Karpas-422 (cell line): ENCODE measurements at places on chromosomes 3 and 15. TPM values are rescaled to one million over a fixed set of nuclear protein-coding genes. Genes with fewer than 3 reads are reported as not detected.
A peak's percentile ranks its signal among the peaks of the same experiment; 100 is the strongest.

DNA sequence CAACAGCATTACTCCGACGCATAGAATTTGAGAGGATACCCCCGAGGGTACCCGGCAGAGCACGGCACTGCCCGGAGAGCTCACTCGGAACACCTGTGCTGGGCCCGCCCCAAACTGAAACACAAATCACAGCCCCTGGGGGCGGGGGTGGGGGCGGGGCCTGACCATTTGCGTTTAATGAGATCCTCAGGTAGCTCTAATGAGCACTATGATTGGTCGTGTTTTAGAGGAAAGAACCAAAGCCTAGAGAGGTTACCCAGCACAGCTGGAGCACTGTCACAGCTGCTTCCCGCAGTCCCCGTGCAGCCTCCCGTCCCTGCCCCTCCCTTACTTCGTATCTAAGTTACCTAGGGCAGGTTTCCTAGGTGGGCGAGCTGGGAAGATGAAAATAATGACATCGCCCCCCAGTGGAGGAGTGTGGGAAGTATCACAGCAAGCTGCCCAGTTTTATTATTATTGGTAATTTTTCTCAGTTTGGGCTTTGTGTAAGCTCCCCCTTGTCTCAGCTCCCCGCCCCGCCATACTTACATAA, 187.1 kb downstream of the PDE8A start:
- DNase-seq: peak; percentile 63

HESX1 gene
- total RNA-seq: 1.0 and 3.4 TPM in 2 replicates

GRCh38 chr3:113151461-113152031, 59.8 kb upstream of the BOC start:
- DNase-seq: no peak

CATSPER2 gene
- total RNA-seq: 5.1 and 6.0 TPM in 2 replicates

PLSCR2 gene
- 1.0 TPM in 1 of 2 replicates, not detected in the other for total RNA-seq

ACKR2 gene
- 0.43 and 1.9 TPM in 2 replicates for total RNA-seq

ETV5 gene
- 85.1 and 111 TPM in 2 replicates for total RNA-seq

P2RY13 gene
- total RNA-seq: 0.40 and 0.97 TPM in 2 replicates

REC114 gene
- not detected in 2 replicates for total RNA-seq

CYP1A2 gene
- total RNA-seq: not detected in 2 replicates

DNA sequence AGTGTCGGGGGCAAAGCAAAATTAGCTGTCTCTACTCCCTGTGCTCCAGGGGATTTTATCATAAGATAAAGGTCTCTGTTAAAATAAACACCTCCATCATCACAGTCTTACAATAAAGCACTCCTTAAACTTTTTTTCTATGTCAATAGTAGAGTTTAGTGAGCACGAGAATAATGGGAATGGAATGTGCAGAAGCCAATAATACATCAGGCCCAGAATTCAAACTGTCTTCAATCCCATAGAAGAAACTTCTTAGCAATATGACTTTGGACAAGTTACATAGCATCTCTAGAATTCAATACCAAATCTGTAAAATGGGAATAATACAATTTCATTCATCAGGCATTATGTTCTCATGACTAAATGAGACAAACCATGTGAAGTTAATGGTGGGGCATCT, 49.0 kb upstream of the EPHA3 start:
- DNase-seq: no peak

DNA sequence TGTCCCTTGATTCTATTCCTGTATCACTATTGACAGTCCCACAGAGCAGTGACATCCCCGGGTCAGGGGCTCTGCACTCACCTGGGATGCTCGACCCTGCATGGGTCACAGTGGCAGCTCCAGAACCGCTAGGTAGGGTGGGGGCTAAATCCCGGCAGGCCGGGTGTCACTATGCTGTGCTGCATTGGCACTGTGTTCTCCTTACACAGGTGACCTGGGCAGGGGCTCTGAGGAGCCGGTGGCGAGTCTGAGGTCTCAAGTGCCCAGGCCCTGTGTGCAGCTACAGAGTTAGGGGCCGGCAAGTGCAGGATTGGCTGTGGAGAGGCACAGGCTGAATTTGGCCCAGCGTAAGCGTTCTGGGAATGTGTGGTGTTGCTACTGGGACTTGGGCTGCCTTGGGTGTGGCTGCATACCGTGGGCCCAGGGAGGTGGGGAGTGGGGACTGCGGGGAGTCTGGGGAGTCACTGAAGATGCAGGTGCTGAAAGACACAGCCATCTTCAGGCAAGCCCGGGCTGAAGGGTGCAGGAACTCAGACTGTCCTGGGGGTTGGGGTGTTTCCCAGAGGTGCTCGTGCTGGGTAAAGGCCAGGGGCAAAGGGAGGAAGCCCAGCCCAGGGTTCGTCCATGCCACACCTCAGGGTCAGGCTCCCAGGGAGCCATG, 102.6 kb upstream of the PRR20G start:
- DNase-seq: no peak

DNA sequence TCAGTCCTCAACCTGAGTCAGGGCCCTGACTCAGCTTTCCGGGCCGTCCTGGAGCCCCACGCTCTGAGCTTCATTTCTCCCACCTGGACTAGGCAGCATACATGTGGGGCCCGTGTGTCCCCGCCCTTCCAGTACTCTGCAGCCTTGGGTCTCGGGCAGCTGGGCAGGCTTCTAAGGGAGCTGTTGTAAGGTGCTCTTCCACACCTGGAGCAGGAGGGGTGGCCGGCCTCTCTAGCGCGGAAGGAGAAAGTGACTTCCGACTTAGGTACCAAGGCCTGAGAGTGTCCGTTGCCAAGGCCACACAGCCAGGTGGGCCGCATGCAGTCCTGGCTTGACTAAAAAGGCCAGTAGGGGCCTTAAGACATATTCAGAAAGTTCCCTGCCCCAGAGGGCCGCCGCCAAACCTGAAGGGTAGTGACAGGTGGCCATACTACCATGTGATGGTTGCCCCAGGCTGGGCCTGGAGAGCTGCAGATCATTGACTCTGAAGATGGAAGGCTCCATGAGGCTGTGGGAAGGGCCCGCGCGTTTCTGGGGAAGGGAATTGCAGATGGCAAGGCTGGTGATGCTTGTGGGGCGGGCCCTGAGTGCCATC, 9.4 kb upstream of the SEMA3B start:
- no peak for DNase-seq

DNA sequence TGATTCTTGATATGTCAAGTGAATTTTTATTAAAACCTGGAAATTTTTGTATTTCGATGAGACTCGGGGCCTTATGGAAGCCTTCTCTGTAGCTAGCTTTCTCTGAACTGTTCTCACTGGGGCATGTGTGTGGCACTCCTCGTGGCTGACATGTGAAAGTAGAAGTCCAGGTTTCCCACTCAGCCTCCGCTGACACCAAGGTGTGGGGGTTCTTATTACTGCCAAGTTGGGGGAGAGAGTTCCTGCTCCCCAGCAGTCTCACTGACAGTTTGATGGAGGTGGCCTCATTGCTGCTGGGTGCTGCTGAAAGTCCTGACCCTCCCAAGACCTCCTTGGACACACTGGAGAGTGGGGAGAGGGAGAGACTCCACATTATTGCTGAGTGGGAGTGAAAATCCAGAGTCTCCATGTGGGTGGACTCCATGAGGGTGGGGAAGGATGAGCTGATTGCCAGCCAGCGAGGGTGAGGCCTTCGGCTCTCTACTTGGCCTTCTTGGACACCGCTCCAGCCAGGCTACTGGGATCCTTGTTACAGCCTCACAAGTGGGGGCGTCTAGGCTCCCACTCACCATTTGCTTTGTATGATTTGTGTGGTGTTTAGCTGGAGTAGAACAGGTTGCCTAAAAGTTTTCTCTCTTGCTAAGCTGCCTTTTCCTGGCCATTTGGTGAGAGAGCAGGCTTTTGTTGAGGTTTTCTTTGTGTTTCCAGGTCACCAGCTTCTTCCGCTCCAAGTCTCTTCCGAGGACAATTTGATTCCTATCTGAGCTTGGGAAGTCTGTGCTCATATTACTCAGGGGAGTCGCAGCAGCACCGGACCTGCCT, 64.1 kb downstream of the LSM3 start:
- no peak for DNase-seq

DNA sequence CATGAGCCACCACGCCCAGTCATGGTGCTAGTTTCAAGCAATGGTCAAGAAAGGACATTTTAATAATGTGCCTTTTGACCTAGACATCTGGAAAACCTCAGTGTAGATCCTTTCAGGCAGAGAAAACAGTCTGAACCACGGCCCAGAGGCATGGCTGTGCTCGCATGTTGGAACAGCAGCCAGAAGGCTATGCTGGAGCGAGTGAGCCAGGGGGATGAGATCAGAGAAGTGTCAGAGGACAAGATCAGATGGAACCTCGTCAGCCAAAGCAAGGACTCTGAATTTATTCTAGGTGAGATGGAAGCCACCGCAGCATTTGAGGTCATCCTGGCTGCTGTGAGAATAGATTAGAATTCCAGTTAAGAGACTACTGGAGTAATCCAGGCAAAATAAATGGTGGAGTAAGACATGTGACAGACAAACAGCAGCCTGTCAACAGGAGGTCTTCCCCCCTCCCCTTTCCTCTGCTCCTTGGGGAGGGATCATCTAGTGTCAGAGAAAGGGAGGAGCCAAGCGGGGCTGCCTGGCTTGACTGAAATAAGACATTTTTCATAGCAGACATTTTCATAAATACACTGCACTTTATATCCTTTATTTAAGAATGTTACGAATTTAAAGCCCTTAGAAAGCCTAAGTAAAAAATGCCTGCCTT, 40.4 kb upstream of the ACKR4 start:
- no peak for DNase-seq

DNA sequence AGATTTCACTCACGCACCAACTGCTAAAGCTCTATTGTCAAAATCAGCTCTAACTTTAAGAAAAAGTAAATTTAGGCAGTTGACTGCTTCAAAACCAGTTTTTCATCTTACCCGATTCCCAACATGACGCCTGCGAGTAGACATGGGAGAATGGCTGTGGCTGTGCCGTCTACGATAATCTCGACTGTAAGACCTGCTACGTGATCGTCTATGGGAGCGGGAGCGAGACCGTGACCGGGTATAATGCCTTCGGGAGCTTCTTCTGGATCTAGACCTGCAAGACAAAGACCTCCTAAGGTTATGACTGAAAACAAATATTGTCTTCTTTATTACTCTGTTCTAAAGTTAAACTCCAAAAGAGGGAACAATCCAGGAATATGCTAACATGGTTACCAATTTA, 12.5 kb downstream of the TRA2B start:
- no peak for DNase-seq

- no peak for DNase-seq
Measured at GRCh38 chr3:10189557-10190354, 25.0 kb downstream of the IRAK2 start.

- no peak for DNase-seq
Measured at GRCh38 chr15:52050416-52050815, 31.4 kb downstream of the MAPK6 start.

MAN2A2 gene
- 27.4 and 60.8 TPM in 2 replicates for total RNA-seq

GRCh38 chr3:131846296-131846924, 188.4 kb downstream of the CPNE4 start:
- DNase-seq: no peak

GABRG3 gene
- not detected in 2 replicates for total RNA-seq

- no peak for DNase-seq
Measured at GRCh38 chr3:99877031-99877579, 59.4 kb downstream of the CMSS1 start.

GRCh38 chr3:120678331-120678947, 3.6 kb downstream of the HGD start:
- peak; percentile 76 for DNase-seq

DNA sequence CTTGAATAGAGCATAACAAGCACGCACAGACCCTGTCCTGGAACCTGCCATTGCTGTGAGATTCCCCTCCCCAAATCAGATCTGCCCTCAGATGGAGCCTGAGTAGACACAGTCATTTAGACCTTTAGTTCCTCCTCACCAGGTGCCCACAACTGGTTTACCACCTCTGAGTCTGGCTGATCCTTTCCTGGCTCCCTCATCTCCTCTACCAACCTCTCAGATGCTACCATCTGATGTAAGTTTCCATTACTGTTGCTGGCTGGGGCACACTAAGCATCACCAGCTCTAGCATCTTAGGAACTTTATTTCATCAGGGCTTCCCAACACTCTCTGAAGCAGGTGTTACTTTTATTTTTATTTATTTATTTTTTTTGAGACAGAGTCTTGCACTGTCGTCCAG, 288.3 kb downstream of the TLE3 start:
- DNase-seq: no peak

GRCh38 chr3:126480206-126480605, 4.5 kb upstream of the ZXDC start:
- DNase-seq: no peak

GRCh38 chr3:86782286-86782685, 208.7 kb downstream of the VGLL3 start:
- DNase-seq: no peak

DNA sequence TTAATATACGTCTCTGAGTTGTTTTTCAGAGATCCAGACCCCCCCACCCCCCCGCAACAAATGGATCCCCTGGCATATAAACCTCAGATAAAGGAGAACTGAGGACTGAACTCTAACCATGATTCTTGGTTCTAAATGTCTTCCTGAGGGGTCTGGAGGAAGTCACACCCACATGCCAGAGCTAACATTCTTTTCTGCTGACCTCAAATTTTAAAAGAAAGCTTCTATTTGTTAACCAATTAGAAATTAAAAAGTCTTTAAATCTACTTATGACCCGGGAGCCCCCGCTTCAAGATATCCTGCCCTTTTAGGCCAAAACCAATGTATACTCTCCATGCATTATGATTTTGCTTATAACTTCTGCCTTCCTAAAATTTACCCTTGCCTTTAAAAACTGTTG, 188.3 kb downstream of the ECT2 start:
- DNase-seq: no peak

DNA sequence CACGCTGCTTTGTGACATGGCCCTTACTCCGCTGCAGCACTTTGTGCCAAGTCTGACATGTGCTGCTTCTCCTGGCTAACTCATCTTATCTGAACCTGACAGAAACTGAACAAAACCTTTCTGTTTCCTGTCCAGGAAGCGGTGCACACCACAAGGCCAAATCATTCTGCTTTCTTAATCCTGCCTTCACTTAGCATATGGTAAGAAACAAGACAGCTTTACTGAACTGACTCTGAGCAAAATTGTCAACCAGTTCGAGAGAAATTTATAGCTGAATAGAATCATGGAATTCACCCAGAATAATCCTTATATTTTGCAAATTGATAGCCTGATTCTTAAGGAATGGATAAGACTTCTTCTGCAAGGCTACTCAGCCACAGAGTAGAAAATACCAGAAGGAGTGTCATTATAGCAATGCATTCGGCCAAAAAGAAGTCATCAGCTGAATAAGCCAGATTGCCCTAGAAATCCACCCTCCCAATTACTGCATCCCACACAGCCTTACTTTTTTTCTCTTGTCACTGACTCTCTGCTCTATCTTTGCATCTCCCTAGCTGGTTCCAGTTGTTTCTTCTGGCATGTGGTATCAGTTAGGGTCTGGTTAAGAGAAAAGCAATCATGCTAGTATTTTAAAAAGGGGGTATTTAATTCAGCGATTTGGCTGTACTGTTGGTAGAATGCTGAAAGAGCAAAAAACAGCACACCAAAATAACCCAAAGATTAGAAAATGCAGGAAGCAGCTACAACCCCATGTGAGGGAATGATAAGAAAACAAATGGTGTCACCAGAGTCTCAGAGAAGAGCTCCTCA, 41.6 kb upstream of the STRIT1 start:
- DNase-seq: no peak
